ENCODE measurements at places on chromosomes 4 and X.
A peak's percentile ranks its signal among the peaks of the same experiment; 100 is the strongest.

GRCh38 chr4:106329041-106329618 is 12.8 kb downstream of the AIMP1 start:
- DNase-seq: no peak

DNA sequence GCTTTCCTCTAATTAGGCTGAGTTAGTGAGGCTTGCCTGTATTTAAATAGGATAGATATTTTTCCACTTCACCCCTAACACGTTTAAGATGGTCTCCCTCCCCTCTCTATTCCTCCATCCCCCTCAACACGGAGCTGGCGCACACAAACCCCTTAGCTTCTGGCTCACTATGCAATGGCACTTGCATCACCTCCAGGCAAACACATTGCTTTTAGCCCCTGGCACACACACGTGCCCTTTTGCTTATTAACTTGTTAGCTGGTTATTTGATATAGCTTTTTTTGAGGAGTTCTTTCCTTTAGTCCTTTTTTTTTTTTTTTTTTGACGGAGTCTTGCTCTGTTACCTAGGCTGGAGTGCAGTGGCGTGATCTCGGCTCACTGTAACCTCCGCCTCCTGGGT is 94.3 kb downstream of the HDAC8 start:
- no peak for DNase-seq

GRCh38 chrX:95332530-95332929 is 1352.1 kb upstream of the DIAPH2 start:
- DNase-seq: no peak

DNA sequence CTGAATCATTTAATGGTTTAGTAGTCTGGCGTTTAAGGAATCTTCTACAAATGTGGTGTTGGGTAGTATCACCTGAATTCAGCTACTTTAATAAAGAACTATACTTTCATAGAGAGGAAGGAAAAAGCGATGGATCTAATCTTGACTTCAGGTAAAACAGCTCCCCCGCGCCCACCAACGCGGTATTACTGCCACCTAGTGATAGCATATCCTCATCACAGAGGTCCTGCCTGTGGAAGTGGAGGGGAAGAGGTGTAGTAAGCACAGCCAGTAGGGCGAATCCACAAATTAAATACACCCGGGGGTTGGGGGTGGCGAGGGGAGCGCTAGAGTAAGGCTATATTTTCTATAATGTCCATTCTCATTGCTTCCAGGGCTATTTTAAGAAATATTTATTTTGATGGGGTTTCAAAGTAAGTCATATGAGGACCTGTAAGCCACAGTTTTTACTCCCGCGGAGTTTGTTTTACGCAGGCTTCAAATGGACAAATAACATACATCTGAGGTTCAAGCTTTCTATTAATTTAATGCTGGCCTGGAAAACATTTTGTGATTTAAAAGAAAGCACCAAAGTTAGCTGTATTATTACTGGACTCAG is 8.3 kb upstream of the DAPP1 start:
- peak; percentile 75 for DNase-seq

GRCh38 chrX:147565237-147565636 is 346.5 kb upstream of the FMR1 start:
- no peak for DNase-seq

DNA sequence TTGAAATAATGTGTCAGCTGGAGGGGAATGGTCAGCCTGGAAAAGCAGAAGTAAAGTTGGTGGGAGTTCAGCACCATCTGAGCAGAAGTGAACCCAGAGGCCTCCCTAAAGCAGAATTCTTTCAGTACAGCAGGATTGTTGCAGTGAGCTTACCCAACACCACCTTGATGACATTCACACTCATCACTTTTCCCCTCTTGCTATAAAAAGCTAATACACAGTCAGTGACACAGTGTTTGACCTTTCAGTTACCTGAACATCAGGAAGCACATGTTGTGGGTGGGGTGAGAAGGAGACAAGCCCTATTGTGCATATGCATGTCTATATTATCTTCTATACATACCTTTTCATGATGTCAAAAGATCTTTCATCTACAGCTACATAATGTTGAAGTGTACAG is 624.7 kb upstream of the ZFP42 start:
- DNase-seq: no peak

DNA sequence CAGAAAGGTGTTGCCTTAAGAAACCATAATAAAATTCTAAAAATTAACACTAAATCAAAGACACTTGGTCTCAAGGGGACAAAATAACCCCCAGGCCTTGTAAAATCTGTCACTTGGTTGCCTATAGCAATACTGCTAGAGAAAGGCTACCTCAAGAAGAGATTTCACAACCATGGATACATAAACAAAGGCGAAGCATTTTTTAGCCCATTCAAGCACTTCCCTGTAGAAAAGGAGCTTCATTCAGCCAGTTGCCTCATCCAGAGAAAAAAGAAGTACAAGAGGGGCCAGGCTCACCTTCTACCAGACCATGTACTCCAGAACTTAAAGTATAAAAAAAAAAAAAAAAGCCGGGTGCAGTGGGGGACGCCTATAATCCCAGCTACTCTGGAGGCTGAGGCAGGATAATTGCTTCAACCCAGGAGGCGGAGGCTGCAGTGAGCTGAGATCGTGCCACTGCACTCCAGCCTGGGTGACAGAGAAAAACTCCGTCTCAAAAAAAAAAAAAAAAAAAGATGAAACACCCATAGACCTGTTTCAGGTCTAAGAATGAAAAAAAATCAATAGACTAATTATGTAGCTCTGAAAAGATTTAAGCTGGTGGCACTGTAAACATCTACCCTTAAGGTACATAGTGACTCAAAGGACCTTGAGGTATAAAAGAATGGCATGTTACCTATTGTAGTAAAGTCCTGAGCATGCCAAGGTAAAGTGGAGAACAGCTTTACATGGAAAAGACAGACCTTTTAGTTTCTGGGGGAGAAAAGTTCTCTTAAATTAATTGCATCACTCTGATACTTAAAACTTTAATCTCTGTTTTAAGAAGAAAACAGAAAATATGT is 18.0 kb downstream of the RUFY3 start:
- DNase-seq: no peak

- no peak for DNase-seq
Observed at GRCh38 chrX:142978130-142978684, 47.5 kb upstream of the SPANXN4 start.

- no peak for DNase-seq
Observed at GRCh38 chr4:3013839-3014350, 50.5 kb downstream of the GRK4 start.

DNA sequence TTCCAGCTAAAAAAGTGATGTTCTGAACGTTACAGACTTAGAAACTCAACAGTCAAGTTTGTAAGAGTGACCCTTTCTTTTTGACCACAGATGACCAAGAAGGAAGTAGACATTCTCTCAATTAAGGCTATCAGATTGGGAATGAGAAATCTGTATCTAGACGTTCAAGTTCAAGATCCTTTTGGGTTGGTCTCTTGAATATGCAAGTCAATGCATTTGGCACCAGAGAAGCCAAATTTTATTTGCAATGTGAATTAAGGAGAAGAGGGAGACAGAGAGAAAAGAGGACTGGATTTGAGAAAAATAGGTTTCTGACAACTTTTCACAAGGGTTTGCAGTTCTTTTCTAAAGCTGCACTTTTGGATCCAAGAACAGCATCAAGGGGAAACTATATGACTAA is 17.5 kb upstream of the SULT1E1 start:
- DNase-seq: no peak

DNA sequence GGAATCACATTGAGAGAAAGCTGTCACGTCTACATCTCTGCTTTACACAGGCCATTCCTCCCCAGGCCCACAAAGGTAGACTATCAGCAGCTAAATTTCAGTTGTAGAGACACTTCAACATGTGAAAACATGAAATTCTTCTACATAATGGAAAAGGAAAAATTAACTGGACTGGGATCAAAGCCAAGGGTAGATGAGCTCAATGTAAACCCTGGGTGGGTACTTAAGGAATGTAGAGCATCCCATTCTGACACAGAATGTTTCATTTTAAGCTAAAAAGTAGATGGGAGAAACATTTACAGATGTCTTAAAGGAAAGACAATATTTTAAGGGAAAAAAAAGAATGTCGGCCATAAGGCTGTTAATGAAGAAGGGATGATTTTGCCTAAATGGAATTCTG is 51.3 kb upstream of the NPNT start:
- DNase-seq: no peak

- DNase-seq: no peak
Observed at GRCh38 chr4:78426972-78427371, 124.6 kb upstream of the ANXA3 start.
